ENCODE measurements at places on chromosomes 12 and 14.

DNA sequence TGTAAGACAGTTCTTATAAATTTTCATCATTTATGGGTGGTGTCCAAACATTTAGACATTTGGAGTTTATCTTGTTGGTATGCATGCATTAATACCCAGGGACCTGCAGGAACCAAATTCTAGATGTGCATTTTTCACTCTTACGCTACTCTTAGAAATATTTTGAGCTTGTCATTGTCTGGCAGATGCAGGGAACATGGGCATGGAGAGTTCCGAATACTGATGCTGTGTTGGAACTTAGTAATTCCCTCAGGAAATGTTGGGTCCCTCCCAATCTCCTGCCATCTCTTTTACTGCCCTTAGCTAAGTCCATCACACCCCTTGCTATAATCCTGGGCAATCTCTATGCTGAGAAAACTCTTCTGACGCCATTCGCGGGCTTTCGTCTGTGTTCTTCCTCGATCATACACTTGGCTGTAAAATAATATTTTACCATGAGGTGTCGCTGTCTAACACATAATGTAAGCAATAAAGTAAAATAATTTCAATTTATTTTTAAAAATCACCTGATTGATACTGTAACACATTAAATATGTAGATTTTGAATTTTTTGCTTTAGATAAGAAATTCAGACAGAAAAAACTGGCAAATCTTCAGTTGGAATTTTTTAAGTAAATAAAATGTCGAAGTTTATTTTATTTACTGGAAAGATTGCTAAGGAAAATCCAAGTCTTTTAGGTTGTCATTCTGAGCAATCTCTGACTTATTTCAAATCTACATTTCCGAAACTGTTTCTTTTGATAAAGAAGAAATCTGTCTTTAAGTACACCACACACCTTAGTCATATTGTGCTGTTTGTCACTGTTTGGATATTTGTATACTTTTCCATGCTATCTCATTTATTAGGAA, 304.1 kb upstream of the SSTR1 start:
- peak; percentile 58 for DNase-seq

DNA sequence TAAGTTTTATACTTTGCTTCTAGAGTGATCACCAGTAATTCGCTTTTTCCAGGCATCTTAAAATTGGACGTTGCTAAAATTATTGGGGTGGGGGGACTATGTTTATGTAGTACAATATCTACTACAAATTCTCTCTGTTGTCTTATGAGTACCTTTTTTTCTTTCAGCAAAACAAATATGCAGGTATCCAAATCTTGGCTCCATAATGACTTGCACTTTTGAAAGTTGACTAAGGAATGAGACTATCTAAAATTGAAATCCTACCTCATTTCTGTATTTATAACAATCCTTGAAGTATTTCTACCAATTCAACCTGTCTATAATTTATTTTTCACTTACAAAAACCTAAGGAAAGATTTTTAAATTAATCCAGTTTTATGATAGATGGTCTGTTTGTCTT, 2.4 kb downstream of the DYNC1H1 start:
- DNase-seq = no peak

DNA sequence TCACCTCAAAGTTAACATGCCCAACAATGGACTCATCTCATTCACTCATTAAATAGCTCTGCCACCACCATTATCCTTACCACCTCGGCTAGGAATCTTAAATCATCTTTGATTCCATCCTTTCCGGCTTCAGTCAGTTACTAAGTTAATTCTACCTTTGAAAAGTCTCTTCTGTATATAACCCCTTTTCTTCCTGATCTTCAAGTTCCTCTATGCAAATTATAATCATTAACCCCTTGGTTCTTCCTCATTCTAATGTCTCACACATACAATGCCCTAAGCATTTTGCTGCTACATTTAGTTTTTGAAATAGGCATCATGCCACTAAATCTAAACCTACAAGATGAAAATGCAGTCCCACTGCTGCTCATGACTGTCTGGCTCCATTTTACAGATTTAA, 51.6 kb downstream of the ATP2B1 start:
- DNase-seq = no peak

DNA sequence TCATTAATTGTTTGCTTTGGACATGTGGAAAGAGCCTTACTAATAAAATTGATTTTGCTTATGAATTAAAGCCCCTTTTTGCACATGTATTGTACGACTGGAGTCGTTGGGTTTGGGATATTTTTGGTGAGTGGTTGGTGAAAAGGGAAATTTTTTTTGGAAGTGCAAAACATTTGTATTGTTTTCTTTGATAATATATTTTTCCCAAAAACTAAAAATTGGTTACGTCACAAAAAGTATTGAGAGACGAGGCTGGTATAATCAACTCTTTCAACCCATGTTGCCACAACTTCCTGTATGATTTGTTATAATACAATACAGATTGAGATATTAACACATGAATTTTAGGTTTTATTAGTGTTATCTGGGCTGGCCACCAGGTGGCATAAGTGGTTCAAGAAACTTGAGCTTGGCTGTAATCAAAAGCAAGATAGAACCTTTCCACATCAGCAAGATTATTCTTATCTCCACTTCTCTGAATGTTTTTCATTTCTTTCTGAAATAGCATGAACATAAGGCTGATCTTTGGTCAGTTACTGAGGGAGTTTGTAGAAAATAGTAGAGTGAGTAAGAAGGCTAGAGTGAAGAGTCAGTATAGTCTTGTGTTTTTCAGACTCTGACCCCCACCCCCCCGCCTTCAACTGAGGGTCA, 8.7 kb downstream of the NGDN start:
- peak; percentile 72 for DNase-seq

GRCh38 chr14:65414961-65415589, 2.5 kb downstream of the FUT8 start:
- peak; percentile 54 for DNase-seq

DNA sequence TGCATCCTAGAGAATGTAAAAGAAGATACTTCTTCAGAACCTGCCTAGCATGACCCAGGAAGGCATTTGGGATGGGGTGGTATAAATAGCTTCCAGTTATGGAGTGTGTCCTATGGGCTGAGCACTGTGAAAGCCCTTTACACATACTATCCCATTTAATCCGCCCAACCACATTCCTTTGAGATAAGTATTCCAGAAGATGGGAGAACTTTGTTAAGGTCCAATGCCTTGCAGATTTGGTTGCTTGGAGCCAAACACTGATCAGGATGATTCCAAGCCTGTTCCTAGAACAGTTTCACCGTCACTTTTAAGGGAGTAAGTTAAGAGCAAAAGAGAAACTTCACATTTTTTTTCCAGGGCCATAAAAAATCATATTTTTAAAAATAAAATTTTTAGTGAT, 82.5 kb upstream of the CLMN start:
- DNase-seq = no peak

GRCh38 chr12:114680604-114681069, 3.3 kb downstream of the TBX3 start:
- DNase-seq = no peak

GRCh38 chr14:104981699-104982541, 3.7 kb upstream of the CLBA1 start:
- no peak for DNase-seq

DNA sequence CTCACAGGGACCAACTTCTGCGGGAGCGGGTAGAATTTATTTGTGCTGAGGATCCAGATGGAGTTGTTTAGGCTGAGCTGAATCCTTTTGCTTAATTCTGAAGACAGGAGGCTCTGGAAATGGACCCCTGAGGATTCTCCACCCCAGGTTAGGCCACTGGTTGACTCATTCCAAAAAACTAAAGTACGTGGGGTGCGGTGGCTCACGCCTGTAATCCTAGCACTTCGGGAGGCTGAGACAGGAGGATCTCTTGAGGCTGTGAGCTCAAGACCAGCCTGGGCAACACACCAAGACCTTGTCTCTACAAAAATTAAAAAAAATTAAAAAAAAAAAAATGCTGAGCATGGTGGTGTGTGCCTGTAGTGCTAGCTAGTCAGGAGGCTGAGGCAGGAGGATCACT, 76.3 kb upstream of the MAP1LC3B2 start:
- no peak for DNase-seq

DNA sequence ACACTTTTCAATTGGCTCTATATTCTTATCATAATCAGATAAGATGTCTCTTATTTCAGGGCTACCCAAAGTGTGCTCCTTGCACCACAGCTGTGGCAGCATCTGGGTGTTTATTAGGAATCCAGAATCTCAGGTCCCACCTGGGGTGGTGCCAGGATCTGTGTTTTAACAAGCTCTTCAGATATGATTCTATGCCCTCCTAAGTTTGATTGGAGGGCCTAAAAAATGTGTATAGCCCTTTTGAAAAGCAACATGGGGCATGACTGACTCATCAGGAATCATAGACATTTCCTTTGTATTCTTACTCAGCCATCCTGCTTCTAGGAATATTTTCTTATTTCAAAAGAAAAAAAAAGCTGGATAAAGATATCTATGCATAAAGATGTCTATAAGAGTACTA, 103.1 kb downstream of the HELB start:
- no peak for DNase-seq

DNA sequence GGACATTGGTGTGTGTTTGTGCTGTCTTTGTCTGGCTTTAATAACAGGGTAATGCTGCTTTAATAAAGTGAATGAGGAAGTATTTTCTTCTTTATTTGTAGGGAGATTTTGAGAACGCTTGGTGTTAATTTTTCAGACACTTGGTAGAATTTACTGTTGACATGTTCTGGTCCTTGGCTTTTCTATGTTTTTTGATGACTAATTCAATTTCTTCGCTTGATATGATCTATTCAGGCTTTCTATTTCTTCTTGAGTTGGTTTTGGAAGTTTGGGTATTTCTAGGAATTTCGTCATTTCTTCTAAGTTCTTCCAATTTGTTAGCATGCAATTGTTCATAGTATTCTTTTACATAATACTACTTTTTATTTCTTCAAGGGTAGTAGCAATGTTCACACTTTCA, 167.8 kb downstream of the TTC6 start:
- no peak for DNase-seq

DNA sequence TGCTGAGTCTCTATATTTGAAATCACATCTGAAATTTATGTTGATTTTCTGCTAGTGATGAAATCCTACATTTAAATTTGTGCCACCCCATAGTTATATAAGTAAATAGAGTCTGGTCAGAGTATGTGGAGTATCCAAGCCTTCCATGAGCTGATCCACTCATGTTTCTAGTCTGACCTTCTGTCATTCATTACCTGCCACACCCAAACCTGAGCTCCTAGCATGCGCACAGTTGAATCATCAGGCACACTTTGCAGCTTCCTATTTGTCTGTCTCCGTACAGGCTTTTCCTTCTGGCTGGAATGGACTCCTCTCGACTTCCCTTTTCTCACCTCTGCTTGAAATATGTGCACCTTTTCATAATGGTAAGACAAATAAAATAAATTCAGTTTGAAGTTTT, 45.3 kb upstream of the LRIG3 start:
- no peak for DNase-seq

- DNase-seq = no peak
Measured at GRCh38 chr12:118370601-118371000, 2.1 kb downstream of the TAOK3 start.

GRCh38 chr14:22387776-22388241, 201.2 kb downstream of the DAD1 start:
- peak; percentile 42 for DNase-seq

DNA sequence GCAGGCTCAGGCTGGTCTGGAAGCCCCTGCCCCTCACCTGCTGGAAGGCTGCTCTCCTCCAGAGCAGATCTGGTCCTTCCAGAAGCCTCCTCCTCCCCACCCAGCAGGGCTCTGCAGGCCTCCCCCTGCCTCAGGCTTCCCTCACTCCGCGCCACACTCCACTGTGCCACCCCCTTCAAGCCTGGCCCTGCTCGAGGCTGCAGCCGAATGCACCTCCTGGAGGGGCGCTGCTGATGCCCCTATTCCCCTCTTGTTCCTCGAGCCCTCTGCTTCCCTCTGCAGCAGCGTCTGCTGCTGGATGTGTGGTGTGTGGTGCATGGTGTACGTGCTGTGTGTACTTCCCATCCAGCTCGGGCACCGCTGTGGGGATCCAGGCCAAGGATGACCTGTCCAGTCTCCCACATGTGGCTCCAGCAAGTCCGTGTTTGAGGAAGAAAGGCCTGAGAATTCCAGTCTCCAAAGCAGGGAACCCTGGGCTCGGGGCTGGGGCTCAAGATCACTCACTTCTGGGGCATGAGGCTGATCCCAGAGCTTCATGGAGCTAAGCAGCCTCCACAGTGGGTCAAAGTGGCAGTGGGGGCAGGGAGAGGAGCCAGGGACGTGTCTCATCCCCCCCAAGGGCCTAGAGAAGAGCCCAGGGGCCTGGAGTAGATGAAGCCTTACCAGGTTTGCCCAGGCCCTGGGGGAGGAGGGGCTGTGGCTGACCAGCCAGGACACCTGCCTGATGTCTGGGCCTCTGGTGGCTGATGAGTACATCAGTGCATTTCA, 136.0 kb upstream of the C14orf180 start:
- peak; percentile 20 for DNase-seq

- DNase-seq = no peak
Measured at GRCh38 chr14:70887207-70887681, 20.0 kb upstream of the PCNX1 start.

- no peak for DNase-seq
Measured at GRCh38 chr12:106118-106591, 39.6 kb downstream of the IQSEC3 start.

GRCh38 chr14:56709201-56709600, 101.1 kb downstream of the OTX2 start:
- DNase-seq = no peak

- no peak for DNase-seq
Measured at GRCh38 chr12:106091446-106091820, 47.3 kb downstream of the NUAK1 start.

DNA sequence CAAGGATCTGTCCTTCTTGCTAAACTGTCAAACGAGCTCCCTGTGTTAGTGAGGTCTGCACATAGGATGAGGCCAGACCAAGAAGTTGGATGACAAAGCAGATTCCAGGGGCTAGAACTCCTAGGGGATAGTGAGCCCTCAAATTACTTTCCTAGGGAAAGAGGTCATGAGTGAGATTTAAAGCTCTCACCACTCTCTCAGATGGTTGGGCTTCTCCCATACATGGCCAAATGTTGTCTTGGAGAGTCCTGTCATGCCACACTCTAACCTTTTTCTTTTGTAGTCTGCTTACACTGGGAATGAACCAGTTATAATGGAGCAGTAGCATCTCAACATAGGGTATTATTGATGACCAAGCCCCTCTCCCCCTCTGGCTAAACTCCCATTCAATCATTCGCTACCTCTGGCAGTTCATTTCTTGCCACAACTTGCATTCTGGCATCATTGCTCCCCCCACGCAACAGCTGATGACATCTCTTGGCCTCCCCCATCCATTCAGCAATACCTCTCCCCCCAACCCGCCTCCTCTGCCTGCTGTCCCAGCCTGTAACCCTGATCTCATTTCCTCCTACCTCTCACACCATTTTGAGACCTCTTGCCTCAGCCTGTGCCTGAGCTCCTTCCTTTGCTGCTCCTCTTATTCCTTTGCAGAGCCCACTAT, 64.7 kb upstream of the CISTR start:
- DNase-seq = no peak

DNA sequence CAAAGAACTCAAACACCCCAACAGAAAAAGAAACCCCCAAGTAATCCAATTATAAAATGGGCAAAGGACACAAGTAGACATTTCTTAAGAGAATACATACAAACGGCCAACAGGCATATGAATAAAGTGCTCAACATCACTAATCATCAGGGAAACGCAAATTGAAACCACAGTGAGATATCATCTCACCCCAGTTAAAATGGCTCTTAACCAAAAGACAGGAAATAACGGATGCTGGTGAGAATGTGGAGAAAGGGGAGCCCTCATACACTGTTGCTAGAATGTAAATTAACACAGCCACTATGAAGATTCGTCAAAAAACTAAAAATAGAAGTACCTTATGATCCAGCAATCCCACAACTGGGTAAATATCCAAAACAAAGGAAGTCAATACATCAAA, 52.4 kb downstream of the CLMN start:
- DNase-seq = no peak
